PC-9 (cell line): ENCODE measurements at places on chromosomes 2 and 18. TPM values are rescaled to one million over a fixed set of nuclear protein-coding genes. Genes with fewer than 3 reads are reported as not detected.

The B3GNT7 gene
- 14.0 and 25.8 TPM in 2 replicates for total RNA-seq

The SCN1A gene
- not detected in 2 replicates for total RNA-seq

The FASTKD1 gene
- 19.2 and 22.5 TPM in 2 replicates for total RNA-seq

The PPP1R1C gene
- total RNA-seq, result 13.4 and 27.5 TPM in 2 replicates

The AKAIN1 gene
- total RNA-seq, result not detected in 2 replicates

The OSBPL6 gene
- total RNA-seq, result 2.6 and 3.5 TPM in 2 replicates

The POTEJ gene
- total RNA-seq, result not detected in 2 replicates

The SRD5A2 gene
- total RNA-seq, result not detected in 2 replicates

The TLX2 gene
- 3.1 and 3.8 TPM in 2 replicates for total RNA-seq

GRCh38 chr2:150147889-150148683 is 339.4 kb downstream of the RND3 start:
- no peak for DNase-seq

- DNase-seq, result no peak
Observed at GRCh38 chr18:46130061-46130460, 25.9 kb downstream of the HAUS1 start.

- no peak for DNase-seq
Observed at GRCh38 chr18:80200171-80200931, 47.0 kb downstream of the PARD6G start.

GRCh38 chr2:231399853-231400680 is 4.6 kb downstream of the B3GNT7 start:
- peak; percentile 68 for DNase-seq

DNA sequence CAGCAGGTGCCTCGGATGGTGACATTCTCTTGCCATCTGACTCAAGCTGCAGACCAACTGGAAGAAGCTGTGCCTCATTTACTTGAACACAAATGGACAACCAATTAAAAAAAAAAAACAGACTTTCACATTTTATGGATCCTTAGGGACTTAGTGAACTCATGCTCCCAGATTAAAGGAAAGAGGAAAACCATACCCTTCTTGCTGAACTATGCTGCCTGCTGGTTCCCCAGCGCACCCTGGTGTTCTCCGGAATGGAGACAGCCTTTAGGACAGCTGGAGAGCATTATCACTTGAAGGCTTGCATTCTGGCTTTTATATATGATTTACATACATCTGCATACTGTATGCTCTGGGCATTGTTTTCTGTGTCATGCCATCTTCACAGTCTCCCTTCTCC is 370.7 kb downstream of the SLC4A3 start:
- no peak for DNase-seq

GRCh38 chr2:20917287-20917660 is 94.4 kb upstream of the LDAH start:
- DNase-seq, result no peak

DNA sequence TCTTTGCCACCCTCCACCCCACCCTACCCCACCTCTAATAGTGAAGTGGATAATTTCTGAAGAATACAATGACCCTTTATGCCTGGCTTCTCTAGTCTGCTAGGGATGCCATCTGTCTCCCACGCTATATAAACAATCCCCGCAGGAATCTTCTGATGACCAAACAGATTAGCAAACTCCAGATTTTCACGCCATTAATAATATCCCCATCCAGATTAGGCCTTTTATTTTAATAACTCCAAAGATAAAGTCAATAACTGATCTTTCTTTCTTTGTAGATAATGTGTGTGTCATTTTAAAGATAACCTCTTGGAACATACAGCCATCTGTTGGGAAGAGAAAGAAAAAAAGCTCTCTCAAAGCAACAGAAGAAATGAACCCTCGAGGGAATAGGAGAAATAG is 47.9 kb upstream of the CCDC150 start:
- DNase-seq, result no peak

- DNase-seq, result no peak
Observed at GRCh38 chr18:79260510-79260909, 135.2 kb upstream of the NFATC1 start.

- DNase-seq, result no peak
Observed at GRCh38 chr2:226198956-226199355, 600.7 kb downstream of the IRS1 start.

DNA sequence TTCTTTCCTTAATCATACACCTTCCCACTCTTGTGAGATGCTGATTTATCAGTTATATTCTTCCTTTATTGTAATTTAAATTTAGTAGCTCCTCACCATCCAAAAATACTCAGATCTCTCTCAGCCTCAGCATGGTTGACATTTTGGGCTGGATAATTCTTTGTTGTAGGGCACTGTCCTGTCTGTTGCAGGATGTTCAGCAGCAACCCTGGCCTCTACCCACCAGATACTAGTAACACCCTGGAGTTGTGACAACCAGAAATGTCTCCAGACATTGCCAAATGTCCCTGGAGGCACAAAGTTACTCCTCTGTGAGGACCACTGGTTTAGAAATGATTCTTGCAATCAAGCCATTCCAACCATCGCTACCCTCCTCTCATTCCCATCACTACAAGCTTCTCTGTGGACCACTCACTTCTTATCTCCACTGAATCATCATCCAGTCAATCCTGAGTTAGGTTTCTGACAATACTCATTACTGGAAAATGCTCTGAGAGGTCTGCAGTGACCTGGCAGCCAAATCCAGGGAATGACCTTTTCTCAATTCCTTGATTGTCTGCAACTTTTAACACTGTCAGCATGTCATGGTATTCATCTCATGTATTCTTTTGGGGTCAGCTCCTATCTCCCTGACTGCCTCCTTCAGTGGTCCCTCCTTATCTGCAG is 43.3 kb downstream of the OSBPL6 start:
- DNase-seq, result no peak

DNA sequence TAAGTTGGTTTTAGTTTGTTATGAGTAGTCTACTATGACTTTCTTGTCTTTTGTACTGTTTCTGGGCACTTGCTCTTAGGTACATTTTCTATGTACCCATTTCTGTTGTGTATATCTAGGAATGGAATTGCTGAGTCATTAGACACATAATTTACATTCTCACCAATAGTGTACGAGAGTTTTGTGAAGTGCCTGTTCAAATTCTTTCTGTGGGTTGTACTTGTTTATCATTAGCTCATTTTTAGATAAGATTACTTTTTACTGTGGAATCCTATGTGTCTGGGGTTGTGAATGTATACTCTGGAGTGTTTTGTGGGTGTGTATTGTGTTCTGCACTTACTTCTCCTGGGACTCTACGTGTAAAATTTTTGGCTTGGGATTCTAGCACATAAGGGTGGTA is 36.6 kb upstream of the CD28 start:
- DNase-seq, result no peak

GRCh38 chr2:240404174-240404852 is 31.1 kb upstream of the GPC1 start:
- DNase-seq, result no peak

DNA sequence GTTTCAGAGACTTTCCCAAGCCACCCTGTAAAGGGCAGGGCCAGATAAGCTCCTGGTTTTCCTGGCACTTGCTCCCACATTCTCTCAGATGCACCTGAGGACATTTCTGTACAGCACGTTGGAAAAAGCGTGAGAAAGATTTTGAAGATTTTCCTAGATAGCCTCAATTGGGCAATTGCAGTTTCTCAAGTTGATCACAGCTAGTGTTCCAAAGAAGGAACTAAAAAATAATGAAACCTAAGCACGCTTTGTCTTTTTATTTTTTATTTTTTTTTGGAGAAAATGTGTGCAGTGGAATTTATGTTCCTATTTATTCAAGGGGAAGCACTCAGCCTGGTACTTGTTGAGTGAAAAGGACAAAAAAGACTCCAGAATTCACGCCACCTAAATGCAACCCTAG is 429.1 kb downstream of the RNF144A start:
- DNase-seq, result no peak

- DNase-seq, result no peak
Observed at GRCh38 chr18:8978394-8978793, 124.1 kb upstream of the NDUFV2 start.

DNA sequence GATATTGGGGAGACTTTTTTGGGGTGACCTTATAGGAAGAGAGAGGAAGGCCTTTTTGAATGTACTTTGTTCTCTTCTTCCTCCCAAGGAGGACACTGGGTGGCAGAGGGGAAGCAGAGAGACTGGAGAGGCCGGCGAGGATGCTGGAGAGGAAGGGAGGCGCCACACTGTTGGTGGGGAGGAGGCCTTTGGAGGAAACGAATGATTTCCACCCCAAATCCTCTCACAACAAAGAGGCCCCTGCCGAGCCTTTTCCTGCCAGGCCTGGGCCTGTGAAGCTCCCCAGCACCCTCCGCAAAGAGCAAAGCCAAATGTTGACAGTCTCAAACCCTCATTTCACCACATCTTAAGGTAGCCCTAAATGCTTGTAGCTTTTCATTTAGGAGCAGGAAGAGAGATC is 59.0 kb upstream of the UPP2 start:
- no peak for DNase-seq

GRCh38 chr18:75654386-75654785 is 226.9 kb upstream of the SMIM21 start:
- DNase-seq, result no peak
